ENCODE measurements at places on chromosomes 2 and 18. TPM values are rescaled to one million over a fixed set of nuclear protein-coding genes. Genes with fewer than 3 reads are reported as not detected.

Gene CXCR2
- 0.04 TPM for total RNA-seq

Gene POTEJ
- total RNA-seq = not detected

Gene VWA3B
- 2.1 TPM for total RNA-seq

- ATAC-seq = no peak
Measured at GRCh38 chr18:79501006-79501405, 105.3 kb downstream of the NFATC1 start.

DNA sequence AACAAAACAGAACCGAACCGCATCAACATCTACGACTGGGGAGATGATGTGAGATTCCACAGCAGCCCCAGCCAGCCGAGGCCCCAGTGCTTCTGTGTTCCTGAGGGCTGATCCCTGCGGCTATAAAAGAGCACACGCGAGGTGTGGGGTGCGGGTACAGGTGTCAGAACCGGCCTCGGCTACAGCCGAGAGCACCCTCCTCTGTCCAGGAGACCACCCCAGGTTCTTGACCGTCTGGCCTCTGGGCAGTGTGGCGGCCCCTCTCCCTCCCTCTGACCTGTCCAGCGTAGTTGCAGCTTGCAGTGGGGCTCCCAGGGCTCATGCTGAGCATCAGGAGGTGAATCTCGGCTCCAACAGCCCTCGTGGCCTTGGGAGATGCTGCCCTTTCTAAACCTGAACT is 23.7 kb downstream of the RTP5 start:
- ATAC-seq = no peak

Data from motor neuron (in vitro differentiated cells).